Frontal cortex (tissue), 4 donors: ENCODE measurements at places on chromosomes 2 and 18.

DNA sequence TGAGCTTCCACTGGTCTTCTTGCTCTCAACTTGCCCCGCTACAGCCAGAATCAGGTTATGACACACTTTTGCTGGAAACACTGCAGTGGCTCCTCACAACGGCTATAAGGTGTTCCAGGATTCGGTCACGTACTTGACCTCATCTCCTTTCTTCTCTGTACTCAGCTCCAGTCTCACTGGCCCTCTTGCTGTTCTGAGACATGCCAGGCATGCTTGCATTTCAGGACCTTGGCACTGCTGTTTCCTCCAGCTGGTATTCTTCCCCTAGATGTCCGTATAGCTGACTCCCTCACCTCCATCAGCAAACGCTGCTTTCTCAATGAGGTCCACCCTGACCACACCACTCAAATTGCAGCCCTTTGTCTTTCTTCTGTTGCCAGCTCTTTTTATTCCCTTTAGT, 31.9 kb upstream of the C1GALT1C1L start:
- DNase-seq = no peak

- no peak for DNase-seq
Measured at GRCh38 chr18:48932822-48933510, 17.8 kb downstream of the SMAD7 start.

GRCh38 chr2:183027443-183027842, 10.8 kb downstream of the NCKAP1 start:
- no peak for DNase-seq

- DNase-seq = no peak
Measured at GRCh38 chr18:44588508-44588907, 92.2 kb upstream of the SETBP1 start.

DNA sequence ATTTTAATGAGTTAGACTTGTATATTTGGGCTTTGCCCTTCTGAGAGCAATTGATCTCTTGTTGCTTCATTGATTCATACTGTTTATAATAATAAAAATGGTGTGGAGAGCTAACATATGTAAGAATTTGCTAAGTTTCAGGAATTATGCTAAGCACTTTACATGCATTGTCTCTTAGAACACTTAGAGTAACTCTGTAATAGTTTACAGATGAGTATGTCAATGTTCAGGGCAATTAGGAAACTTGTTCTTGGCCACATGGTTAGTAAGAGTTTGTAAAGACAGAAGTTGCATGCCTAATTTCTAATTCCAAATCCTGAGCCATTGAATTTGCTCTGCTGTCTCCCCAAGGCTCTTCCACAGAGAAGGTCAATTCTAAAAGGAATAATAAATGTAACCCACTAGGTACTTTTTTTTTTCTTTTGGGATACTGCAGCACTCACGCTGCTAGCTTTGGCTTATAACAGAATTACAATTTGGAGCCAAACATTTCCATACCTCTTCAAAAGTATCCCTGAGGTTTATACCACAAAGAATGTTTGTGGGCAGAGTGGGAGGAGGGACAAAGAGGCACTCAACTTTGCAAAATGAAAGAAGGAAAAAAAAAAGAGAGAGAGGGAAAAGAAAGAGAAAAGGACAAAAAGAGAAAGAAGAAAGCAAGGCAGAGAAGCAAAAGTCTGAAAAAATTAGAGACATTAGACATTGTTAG, 232.4 kb downstream of the CALCRL start:
- no peak for DNase-seq

DNA sequence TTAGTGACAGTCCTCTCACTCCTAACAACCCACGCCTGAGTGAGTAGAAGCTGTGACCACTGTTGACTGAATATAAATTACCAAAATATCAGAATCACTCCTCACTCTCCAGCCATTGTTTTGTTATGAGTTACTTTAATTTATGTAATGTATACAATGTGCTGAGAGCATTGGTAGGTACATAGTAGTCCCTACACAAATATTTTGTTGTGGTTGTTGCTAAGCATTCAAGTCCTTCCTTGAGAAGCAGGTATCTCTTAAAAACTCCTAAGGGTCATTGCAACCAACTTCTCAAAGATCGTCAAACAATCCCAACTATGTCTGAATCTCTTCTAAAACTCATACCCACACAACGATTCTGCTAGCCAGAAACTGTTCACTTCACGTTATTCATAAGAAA, 476.8 kb upstream of the TNP1 start:
- no peak for DNase-seq

DNA sequence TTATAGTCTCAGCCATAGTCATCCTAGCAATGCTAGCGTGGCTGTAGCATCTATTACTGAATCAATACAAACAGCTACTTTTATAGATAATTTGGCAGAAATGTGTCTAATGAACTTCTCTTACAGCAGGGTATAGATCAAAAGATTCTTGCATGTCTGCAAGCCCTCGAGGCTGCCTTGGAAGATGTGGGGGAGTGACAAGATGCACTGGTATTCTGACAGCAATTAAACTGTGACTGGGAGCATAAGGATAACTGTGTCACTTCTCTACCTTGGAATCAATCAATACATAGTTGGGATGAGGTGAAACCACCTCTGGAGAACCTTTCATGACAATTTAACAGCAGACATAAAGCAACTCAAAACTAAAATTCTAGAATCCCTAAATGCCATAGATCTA, 59.3 kb upstream of the MYO3B start:
- DNase-seq = no peak

GRCh38 chr18:24019641-24020331, 5.2 kb downstream of the TTC39C start:
- no peak for DNase-seq

DNA sequence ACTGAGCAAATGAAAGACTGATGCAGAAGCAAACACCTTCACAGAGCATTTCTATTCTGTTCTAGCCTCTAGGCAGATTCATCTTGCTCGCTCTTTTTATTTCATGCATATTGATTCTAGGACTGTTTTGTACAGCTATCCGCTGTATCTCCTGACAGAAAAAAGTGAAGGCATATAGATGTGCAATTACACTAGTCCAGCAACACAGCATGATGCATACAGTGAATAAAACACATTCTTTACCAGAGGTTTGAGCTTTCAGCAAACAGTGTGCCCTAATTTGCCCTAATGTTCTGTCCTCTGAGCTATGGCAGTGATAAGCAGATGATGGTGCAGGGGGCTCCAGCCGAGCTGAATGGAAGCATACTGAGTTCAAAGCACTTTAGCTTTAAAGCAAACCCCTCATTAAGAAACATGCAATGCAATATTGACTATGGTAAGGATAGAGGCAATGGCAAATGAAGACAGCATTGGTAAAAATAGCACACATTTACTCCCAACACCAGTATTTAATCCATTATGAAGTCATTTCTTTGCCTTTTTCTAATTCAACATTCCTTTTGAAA, 141.2 kb upstream of the RGPD4 start:
- no peak for DNase-seq

GRCh38 chr2:229066121-229066715, 204.9 kb downstream of the PID1 start:
- no peak for DNase-seq

DNA sequence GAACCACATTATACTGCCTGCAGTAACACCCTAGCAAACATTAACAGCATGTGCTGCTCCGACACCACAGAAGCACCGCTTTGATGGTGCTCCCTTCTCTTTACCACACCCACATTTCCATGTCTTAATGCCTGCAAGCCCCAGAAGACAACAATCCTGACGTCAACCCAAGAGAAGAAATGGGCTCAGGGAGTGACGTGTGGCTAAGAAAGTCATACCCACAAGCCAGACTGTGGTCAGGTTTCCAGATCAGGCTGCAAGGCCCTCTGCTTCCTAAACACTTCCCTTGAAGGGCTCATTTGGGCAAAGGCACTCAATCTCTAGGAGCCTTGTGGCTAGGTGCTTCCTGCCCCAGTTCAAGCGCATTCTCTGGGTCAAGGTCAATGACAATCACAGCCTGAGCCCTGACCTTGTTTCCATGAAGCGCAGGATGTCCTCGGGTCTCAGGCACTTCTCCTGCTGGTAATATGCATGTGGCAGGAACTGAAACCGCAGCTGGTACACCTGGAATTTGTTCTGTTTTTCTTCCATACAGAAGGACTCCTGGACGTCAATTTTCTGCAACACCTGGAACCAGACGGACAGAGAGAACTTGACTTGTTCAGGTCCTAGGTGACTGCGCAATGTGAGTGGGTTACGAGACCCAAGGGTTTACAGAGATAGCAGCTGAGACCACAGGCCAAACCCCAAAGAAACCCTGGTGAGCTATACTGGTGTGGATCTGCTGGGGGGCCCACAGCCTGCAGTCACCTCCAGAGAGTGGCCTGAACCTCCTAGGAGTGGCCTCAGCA, 67.2 kb downstream of the POLR1A start:
- DNase-seq = no peak

DNA sequence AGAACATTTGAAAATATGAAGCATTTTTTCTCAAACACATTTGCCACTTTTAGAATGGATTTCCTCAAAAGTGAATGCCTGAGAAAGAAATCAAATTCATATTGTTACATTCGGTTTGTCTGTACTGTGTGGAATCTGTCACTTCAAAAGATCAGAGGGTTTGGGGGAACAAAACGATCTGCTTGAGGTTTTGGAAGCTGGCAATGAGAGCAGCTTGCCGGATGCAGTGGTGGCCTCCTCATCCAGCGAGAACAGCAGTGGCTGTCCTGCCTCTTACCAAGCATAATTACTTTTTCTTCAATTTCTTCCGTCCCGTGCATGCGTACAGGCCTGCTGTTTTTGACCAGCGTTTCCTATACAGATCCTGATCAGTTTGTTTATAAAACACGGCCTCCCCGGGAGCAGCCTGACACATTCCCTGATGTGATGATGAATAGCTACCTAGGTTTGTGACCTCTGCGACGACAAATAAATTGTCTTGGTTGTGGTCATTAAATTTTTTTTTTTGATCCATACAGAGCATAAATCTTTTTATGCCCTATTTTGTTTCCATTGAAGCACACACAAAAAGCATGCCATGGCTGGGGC, 45.2 kb downstream of the ITGA6 start:
- DNase-seq = no peak

GRCh38 chr18:69968039-69968438, 20.4 kb upstream of the CD226 start:
- no peak for DNase-seq

DNA sequence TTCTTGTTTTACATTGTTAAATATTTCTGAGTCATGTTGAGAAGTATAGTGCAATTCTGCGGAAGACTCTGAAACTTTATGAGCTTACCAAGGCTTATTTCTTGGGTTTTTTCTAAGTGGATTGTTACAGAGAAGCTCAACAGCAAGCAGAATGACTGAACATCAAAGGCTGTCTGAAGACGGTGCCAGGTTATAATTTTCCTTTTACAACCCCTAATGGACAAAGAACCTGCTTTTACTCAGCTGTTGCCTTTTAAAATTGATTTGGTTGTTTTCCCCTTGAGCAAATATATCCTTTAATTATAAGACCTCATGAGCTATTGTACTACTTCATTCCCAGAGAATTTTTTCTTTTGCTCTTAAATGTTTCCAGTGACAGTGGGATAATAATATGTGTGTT, 41.6 kb downstream of the LAMA3 start:
- DNase-seq = no peak

DNA sequence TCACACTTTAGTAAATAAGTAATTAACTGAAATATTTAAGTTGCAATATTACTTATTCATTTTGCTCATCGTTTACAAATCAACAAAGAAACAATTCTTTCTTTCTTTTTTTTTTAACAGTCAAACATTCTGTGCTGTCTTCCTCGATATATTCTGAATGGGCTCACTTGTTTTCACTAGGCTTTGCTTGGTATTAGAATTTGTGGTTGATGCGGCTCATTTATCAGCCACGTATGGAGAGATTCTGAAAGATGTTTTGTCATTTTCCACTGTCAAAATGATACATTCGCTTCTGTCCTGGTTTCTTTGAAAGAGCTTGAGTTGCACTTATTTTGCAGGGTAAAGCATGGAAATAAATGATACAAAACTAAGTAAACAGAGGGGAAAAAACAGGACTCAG, 323.7 kb downstream of the LRRTM1 start:
- DNase-seq = peak; percentile 3

DNA sequence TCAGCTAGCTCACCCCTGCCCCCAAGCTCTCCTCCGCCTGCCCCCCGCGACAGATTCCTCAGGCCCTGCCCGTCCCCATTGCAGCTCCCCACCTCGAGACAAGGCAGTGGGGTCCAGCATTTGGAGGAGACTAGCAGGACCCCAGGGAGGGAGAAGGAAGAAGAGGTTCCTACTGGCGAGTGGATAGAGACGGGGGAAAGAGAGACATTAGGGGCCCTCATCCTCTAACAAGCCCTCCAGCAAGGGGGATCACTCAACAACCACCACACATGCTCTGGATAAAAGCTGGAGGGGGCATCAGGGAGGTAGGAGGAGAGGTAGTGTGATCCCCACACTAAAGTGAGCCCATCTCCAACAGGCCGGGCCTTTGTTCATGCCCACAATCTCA, 8.9 kb upstream of the TNS1 start:
- no peak for DNase-seq

GRCh38 chr2:9554921-9555296, 721 bp downstream of the ADAM17 start:
- no peak for DNase-seq

GRCh38 chr18:59079264-59079663, 60.4 kb upstream of the SEC11C start:
- DNase-seq = no peak

DNA sequence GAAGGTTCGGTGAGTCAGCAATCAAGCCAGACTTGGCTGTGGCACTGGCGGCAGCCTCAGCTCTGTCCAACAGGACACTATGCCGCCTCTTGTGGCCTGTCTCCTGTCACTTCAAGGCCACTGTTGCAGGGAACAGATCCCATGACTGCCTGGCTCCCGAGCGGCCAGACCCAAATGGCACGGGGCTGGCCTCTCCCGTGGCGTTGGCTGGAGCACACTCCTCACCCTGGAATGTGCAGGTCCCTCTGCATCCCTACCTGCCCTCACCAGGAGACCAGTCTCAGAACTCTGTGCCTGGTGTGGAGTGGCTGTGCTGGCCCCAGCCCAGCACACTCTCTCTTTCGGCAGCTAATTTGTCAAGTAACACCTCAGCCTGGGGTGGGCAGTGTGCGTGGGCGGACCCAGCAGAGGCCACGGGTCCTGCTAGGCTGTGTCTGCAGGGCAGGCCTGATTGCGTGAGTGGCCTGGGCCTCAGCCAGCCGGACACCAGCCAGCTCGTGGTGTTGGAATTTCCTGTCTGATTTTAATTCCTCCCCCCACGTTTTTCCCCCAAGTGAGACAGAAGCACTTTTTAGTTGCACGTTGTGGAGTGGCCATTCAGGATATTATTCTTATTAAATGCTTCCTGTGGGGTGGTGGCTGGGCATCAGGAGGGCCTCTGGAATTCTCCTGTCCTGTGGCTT, 179.3 kb downstream of the GLI2 start:
- no peak for DNase-seq
